ENCODE measurements at places on chromosomes 7 and 10. TPM values are rescaled to one million over a fixed set of nuclear protein-coding genes. Genes with fewer than 3 reads are reported as not detected.

Gene VPS41
- total RNA-seq = 28.5 TPM

Gene VWA2
- total RNA-seq = not detected

Gene BMPER
- 23.5 TPM for total RNA-seq

Gene IL2RA
- total RNA-seq = not detected

Gene PPP1R3C
- total RNA-seq = 46.4 TPM

Gene PKD2L1
- not detected for total RNA-seq

Gene PDE6C
- total RNA-seq = not detected
